ENCODE measurements at places on chromosomes 6 and 20.

- H3K27me3 ChIP-seq = peaks cover 7% of the 10 kb centered on the region
- H3K27ac ChIP-seq = no peak within 1 kb of the TSS
- no peak within 1 kb of the TSS for H3K4me3 ChIP-seq
- no peaks in the 10 kb centered on the region for H3K4me1 ChIP-seq
Observed at GRCh38 chr20:3712279-3712873, at the start of gene SIGLEC1. Gene SIGLEC1, minus strand, starts transcription at chr20:3712600. Its CDS starts 5,472 bp downstream, at chr20:3707128.

DNA sequence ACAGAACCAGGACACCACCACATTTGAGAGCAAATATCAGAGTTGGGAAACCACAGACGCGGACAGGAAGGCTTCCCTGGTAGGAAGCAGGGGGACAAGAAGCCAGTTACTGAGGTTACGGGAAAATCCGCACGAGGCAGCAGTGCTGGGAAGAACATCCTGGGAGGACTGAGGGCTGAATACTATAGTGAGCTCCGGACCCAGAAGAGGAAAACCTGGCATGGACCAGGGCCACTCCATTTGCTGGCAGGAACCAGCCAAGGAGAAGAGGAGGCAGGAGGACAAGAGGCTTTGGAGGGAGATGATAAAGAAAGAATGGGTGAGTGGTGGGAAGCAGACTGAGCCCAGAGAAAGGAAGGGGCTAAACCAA, 6.1 kb upstream of the DSN1 start:
- DNase-seq = no peak
- no peak overlapping the region for H3K4me3 ChIP-seq
- peaks cover 4% of the 10 kb centered on the region for H3K4me1 ChIP-seq
- no peaks in the 10 kb centered on the region for H3K27me3 ChIP-seq

- DNase-seq = no peak
- H3K4me1 ChIP-seq = no peaks in the 10 kb centered on the region
- no peaks in the 10 kb centered on the region for H3K36me3 ChIP-seq
- no peak overlapping the region for H3K4me3 ChIP-seq
- H3K27me3 ChIP-seq = peaks cover 6% of the 10 kb centered on the region
Observed at GRCh38 chr20:59692139-59692538, 87.8 kb downstream of the PHACTR3 start.

GRCh38 chr6:4802312-4802935, 26.2 kb downstream of the CDYL start:
- no peak overlapping the region for H3K27ac ChIP-seq
- peaks cover 2% of the 10 kb centered on the region for H3K36me3 ChIP-seq
- no peak overlapping the region for H3K4me3 ChIP-seq
- DNase-seq = no peak
- H3K4me1 ChIP-seq = peaks cover 77% of the 10 kb centered on the region
- H3K27me3 ChIP-seq = no peaks in the 10 kb centered on the region

GRCh38 chr6:98929498-98930060, 18.2 kb downstream of the FBXL4 start:
- no peaks in the 10 kb centered on the region for H3K27me3 ChIP-seq
- no peak overlapping the region for H3K4me3 ChIP-seq
- H3K27ac ChIP-seq = no peak overlapping the region
- DNase-seq = no peak
- peaks cover 37% of the 10 kb centered on the region for H3K36me3 ChIP-seq

DNA sequence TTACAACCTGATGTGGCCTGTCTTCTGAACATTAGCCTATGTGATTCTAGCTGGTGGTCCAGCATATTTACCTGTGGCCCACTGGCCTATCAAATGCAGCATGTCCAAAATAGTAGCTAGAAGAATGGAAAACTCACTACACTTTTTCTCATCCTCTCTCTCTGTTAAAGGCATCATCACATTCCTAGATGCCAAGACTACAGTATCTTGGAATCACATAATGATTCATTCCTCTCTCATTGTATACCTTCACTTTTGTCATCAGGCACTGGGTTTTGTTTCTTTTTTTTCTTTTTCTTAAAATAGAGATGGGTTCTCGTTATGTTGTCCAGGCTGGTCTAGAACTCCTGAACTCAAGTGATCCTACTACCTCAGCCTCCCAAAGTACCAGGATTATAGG, 45.0 kb downstream of the FAM83B start:
- H3K4me1 ChIP-seq = no peaks in the 10 kb centered on the region
- no peaks in the 10 kb centered on the region for H3K36me3 ChIP-seq
- no peak overlapping the region for H3K4me3 ChIP-seq
- no peak overlapping the region for H3K27ac ChIP-seq

- H3K4me1 ChIP-seq = no peaks in the 10 kb centered on the region
- no peak for DNase-seq
- H3K27ac ChIP-seq = no peak overlapping the region
- H3K36me3 ChIP-seq = no peaks in the 10 kb centered on the region
- no peaks in the 10 kb centered on the region for H3K27me3 ChIP-seq
Observed at GRCh38 chr6:97059473-97059872, 134.9 kb downstream of the KLHL32 start.

- no peaks in the 10 kb centered on the region for H3K36me3 ChIP-seq
- H3K4me3 ChIP-seq = no peak within 1 kb of the TSS
- DNase-seq = no peak
- H3K4me1 ChIP-seq = no peaks in the 10 kb centered on the region
Observed at GRCh38 chr6:54846243-54846856, at the start of gene FAM83B. Gene FAM83B, plus strand, starts transcription at chr6:54846771. Its CDS starts 23,476 bp downstream, at chr6:54870247.

GRCh38 chr20:24853916-24854315, 95.2 kb upstream of the CST7 start:
- DNase-seq = no peak
- H3K36me3 ChIP-seq = no peaks in the 10 kb centered on the region
- peaks cover 6% of the 10 kb centered on the region for H3K27me3 ChIP-seq

- peaks cover 3% of the 10 kb centered on the region for H3K27me3 ChIP-seq
- H3K27ac ChIP-seq = no peak overlapping the region
Observed at GRCh38 chr6:39634646-39635341, 90.4 kb downstream of the KIF6 start.

GRCh38 chr6:15329197-15329671, 83.4 kb downstream of the JARID2 start:
- H3K4me1 ChIP-seq = peaks cover 80% of the 10 kb centered on the region
- peaks cover 17% of the 10 kb centered on the region for H3K36me3 ChIP-seq
- H3K4me3 ChIP-seq = no peak overlapping the region
- DNase-seq = no peak

DNA sequence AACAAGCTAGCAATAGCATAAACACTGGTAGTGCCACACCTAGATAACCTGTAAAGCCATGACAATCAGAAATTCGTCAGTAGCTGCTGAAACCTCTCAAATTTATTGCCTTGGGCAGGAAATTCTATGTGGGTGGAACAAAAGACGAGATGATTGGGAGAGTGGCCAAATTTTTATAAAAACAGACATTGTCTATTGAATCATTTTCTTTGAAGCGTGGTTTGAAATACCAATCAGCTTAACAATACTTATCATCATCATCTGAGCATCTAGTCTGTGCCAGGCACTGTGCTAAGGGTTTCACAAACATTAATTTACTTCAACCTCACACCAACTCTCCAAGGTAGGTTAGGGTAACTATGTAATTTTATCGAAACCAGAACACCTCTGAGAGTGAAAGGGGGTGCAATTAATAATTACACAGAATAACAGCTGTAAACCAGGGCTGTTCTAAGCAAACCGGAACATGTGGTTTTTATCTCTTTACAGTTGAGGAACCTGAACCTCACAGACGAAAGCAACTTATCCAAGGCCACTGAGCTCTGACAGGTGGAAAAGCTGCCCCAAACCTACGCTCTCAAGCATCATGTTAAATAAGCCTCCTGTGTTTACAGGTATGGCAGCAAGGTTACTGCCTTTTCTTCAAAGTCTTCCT, 43.4 kb downstream of the NHSL1 start:
- DNase-seq = peak; percentile 26
- H3K36me3 ChIP-seq = no peaks in the 10 kb centered on the region
- H3K27ac ChIP-seq = peak overlapping the region; percentile 67
- H3K4me3 ChIP-seq = peak overlapping the region; percentile 26

- no peak overlapping the region for H3K27ac ChIP-seq
- no peak for DNase-seq
- no peaks in the 10 kb centered on the region for H3K4me1 ChIP-seq
- H3K36me3 ChIP-seq = no peaks in the 10 kb centered on the region
Observed at GRCh38 chr6:1136415-1136774, 175.5 kb upstream of the FOXQ1 start.

DNA sequence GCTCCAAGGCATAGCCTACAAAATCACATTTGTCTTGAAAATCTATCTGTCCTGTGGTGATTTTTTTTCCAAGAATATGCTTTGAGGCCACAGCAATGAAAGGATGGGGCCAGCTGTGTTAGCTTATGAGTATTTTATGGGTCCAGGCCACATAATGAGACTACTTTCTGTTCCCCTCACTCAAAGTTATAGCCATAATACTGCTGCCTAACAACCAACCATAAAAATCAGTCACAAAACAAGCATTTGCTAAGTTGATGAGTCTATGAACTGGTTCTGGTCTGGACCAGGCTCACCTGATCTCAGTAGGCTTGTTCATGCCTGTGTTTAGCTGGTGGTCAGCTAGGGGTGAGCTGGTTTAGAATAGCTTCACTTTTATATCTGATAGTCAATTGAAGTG, 192.5 kb upstream of the PLCB4 start:
- no peaks in the 10 kb centered on the region for H3K4me1 ChIP-seq
- DNase-seq = no peak
- H3K4me3 ChIP-seq = no peak overlapping the region
- H3K27me3 ChIP-seq = no peaks in the 10 kb centered on the region
- H3K36me3 ChIP-seq = peaks cover 2% of the 10 kb centered on the region

GRCh38 chr6:150293423-150294173, 75.2 kb upstream of the IYD start:
- peaks cover 10% of the 10 kb centered on the region for H3K27me3 ChIP-seq
- H3K4me1 ChIP-seq = no peaks in the 10 kb centered on the region
- H3K4me3 ChIP-seq = no peak overlapping the region
- no peak for DNase-seq

DNA sequence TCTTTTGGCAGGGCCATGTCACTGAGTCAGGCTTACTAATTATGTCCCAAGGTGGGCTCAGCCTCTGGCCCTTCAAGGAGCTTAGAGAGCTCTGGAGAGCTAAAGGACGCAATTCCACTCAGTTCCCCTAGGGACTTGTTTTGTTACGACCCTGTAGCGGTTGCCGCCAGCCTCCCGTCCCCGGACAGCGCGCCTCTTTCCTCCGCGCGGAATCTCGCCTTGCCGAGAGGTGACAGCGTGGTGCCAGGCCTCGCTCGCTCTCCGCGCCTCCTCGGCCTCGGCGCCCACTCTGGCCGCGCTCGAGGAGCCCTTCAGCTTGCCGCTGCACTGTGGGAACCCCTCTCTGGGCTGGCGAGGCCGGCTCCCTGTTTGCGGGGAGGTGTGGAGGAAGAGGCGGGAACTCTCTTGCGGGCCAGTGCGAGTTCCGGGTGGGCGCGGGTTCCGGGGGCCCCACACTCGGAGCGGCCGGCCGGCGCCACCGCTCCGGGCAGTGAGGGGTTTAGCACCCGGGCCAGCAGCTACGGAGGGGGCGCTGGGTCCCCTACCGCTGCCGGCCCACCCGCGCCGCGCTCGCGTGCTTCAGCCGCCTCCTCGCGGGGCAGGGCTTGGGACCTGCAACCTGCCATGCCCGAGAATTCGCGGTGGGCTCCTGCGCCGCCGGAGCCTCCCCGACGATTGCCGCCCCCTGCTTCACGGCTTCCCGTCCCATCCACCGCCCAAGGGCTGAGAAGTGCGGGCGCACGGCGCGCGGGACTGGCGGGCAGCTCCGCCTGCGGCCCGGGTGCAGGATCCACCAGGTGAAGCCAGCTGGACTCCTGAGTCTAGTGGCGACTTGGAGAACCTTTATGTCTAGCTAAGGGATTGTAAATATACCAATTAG, 9.9 kb upstream of the ZNF311 start:
- no peak overlapping the region for H3K27ac ChIP-seq
- no peak overlapping the region for H3K4me3 ChIP-seq
- H3K27me3 ChIP-seq = peaks cover 13% of the 10 kb centered on the region

GRCh38 chr20:1937316-1937976, 42.2 kb downstream of the SIRPA start:
- DNase-seq = no peak
- H3K4me3 ChIP-seq = no peak overlapping the region
- H3K36me3 ChIP-seq = no peaks in the 10 kb centered on the region
- no peaks in the 10 kb centered on the region for H3K4me1 ChIP-seq

- DNase-seq = no peak
- H3K4me3 ChIP-seq = no peak overlapping the region
- no peaks in the 10 kb centered on the region for H3K36me3 ChIP-seq
Observed at GRCh38 chr6:75458895-75459294, 34.7 kb downstream of the FILIP1 start.

GRCh38 chr20:31842471-31843157, 2.8 kb downstream of the FOXS1 start:
- no peak overlapping the region for H3K4me3 ChIP-seq
- no peak for DNase-seq
- no peaks in the 10 kb centered on the region for H3K4me1 ChIP-seq
- H3K27me3 ChIP-seq = no peaks in the 10 kb centered on the region
- no peaks in the 10 kb centered on the region for H3K36me3 ChIP-seq

DNA sequence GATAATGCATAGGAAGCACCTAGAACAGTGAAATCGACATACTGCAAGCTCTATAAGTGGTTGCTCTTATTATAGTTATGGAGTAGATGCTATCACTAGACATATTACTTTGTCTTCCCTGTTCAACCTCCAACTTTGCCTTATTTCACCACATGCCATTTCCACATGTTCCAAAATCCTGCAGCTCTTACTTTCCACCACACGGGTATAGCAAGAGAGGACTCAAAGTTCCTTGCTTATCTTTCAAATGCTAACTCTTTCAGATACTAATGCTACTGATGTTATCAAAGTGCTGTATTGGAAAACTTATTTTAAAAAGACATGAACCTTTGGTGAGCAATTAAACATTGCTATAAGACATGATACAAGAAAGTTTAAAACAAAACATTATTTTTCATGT, 1130.1 kb downstream of the HACE1 start:
- no peaks in the 10 kb centered on the region for H3K4me1 ChIP-seq
- H3K27ac ChIP-seq = no peak overlapping the region
- no peaks in the 10 kb centered on the region for H3K27me3 ChIP-seq
- H3K4me3 ChIP-seq = no peak overlapping the region
- no peak for DNase-seq

DNA sequence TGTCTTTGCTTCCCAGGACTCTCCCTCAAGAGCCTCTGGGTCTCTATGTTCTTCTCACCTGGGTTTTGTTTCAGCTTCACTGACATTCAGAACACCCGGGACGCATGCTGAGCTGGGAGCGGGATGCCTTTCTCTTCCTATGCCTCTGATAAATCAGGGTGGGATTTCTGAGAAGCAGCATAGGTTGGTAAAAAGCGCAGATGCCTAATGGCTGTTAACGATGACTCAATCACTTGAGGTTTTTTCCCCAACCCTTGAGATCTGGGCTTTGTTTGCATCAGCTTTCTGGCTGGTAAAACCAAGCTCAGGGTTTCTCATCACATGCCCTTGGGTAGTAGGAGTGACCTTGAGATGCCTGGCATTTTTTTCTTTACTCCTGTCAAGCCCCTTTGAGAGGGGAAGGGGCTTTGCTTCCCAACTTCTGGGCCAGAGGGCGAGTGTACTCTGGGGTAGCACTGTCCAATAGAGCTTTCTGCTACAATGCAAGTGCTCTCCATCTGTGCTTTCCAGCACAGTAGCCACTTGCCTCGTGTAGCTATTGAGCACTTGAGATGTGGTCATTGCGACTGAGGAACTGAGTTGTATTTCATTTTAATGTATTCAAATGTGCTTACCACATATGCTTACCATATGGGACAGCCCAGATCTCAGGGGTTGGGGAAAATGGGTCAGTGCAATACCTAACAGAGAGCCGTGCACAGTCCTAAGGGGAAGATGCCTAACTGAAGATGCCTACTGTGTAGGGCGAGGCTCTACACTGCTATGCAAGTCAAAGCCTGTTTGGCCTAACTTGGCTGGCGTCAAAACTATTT, 69.1 kb downstream of the PPP1R14C start:
- no peak for DNase-seq
- H3K27ac ChIP-seq = no peak overlapping the region
- peaks cover 11% of the 10 kb centered on the region for H3K27me3 ChIP-seq
- H3K4me1 ChIP-seq = no peaks in the 10 kb centered on the region

Measured in activated CD4-positive, alpha-beta memory T cell treated with anti-CD3 and anti-CD28 coated beads for 36 hours (primary cell).